ENCODE measurements at places on chromosomes 6 and 20.
A peak's percentile ranks its signal among the peaks of the same experiment; 100 is the strongest.

DNA sequence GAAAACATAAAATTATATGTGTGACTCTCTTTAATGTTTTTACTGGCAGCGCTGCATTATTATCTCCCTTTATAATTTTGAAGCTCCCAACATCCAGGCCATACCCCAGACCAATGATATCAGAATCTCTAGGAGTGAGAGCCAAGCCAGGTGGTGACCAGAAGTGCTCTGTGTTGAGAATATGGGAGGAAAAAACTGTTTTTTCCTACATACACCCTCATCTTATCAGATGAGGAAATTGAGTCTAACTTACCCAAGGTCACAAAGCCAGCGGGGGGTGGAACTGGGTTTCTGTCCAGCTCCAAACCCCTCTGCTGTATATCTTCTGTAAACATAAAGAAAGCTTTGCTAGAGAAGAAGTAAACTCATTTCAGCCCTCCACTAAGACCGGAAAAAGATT, 42.5 kb downstream of the LY86 start:
- no peak for DNase-seq

GRCh38 chr20:43799150-43799711, 72.4 kb upstream of the GTSF1L start:
- DNase-seq, result no peak

- no peak for DNase-seq
These were observed 15.6 kb upstream of the DAAM2 start for GRCh38 chr6:39776581-39776980.

DNA sequence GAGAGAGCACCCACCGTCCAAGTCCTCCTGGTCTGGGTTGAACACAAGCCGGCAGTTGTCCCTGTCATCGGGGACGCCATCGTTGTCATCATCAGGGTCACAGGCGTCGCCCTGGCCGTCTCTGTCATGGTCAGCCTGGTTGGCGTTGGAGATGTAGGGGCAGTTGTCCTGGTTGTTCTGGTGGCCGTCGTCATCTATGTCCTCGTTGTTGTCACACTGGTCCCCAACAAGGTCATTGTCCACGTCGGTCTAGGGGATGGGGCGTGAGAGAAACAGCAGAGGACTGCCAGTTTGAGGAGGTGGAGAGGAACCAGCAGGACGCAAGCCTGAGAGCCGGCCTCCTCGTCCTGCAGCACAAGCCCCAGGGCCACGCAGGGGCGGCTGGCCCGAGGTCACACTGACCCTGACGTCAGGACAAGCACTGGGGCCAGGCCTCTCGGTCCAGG, 28.5 kb downstream of the THBS2 start:
- no peak for DNase-seq

- no peak for DNase-seq
These were observed 6.6 kb upstream of the ANGPT4 start for GRCh38 chr20:922781-923180.

- no peak for DNase-seq
These were observed 18.6 kb downstream of the MOXD1 start for GRCh38 chr6:132382630-132383175.

- no peak for DNase-seq
These were observed 127.7 kb downstream of the BFSP1 start for GRCh38 chr20:17403461-17403860.

- no peak for DNase-seq
These were observed 143.2 kb upstream of the RUNX2 start for GRCh38 chr6:45184937-45185336.

DNA sequence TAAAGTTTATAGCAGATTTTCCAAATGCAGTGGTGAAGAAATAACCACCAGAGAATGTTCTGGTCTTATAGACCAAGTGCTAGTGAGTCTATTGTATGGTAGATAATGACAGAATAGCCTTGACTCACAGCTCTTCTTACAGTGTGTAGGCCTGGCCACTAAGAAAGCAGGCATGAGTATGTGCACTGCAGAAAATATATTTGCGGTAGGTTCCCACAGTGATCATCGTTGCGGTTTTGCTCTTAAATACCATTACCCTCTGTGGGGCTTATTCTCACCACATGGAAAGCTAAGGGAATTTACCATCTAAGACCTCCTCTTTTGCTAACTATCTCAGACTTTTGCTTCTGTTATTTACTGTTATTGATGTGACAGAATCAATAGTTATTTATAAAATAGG, 212.3 kb upstream of the SYNDIG1 start:
- no peak for DNase-seq

- DNase-seq, result peak; percentile 64
These were observed 27.3 kb downstream of the PKIG start for GRCh38 chr20:44609516-44610312.

GRCh38 chr6:13524801-13525508, 37.6 kb upstream of the GFOD1 start:
- no peak for DNase-seq

DNA sequence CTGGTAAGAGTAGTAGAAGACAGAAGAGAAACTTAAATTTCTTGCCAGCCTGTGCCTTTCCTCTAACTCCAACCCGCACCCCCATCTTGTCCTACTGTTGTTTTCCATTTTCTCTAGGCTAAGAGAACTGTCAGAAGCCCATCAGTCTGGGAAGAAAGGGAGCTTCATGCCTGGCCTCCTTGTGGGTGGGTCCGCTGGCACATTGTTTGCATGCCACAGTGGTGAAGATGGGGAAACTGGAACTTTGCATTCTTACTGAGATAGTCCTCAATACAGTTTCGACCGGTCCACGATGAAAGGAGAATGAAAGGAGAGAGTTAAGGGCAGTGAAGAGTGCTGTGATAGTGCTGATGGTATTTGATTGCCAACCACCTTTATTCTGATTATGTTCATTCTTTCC, 103.1 kb downstream of the TCP11 start:
- DNase-seq, result no peak

DNA sequence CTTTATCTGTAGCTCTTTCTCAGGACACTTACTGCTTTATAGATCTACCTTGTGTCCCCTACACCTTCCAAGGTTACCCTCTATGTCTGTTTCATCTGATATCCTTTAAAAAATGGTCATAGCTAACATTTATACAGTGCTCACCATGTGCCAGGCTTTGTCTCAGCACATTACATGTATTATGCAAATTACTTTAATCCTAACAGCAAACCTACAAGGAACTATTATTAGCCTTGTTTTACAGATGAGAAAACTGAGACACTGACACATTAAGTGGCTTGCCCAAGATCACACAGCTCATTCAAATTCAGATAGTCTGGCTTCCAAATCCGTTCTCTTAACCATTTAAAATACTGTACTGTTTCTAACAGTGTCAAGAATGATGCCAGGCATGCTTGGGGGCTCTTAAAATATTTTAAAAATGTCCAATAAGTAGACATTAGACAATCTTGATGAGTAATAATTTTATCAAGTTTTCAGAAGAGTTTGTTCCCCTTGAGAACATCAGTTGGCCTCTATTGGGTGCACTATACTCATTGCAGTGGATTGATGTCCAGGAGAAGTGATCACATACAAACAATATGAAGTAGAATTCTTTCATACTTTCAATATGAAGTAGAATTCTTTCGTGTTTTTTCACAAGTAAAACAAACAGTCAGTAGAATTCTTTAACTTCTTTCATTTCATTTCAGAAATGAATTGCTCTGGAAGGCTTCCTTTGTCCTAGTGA, 69.6 kb downstream of the DNAH8 start:
- no peak for DNase-seq

GRCh38 chr6:73231986-73232391, 6.7 kb upstream of the KHDC1L start:
- no peak for DNase-seq

DNA sequence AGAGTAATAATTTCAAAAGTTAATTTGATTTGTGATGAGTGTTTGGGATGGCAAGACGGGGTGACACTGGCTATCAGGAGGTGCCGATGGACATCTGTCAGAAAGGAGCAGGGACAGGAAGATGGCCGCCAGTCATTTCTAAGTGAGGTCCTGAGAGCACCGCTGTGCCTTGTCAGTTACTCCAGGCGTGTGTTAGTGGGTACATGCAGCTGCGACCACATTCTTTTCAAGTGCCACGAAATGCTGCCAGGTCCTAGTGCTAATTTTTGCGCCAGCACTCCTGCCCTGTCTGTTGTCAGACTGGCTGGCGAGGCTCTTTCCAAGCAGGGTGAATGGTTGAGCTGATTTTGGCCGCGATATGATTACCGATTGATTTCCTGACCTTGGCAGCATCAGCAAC, 64.6 kb upstream of the INSM1 start:
- DNase-seq, result no peak

GRCh38 chr6:90714319-90714718, 127.4 kb upstream of the MAP3K7 start:
- no peak for DNase-seq

GRCh38 chr20:21821358-21821757, 115.9 kb downstream of the PAX1 start:
- DNase-seq, result no peak

- DNase-seq, result no peak
These were observed 142.8 kb upstream of the AKAP12 start for GRCh38 chr6:151096691-151097606.

DNA sequence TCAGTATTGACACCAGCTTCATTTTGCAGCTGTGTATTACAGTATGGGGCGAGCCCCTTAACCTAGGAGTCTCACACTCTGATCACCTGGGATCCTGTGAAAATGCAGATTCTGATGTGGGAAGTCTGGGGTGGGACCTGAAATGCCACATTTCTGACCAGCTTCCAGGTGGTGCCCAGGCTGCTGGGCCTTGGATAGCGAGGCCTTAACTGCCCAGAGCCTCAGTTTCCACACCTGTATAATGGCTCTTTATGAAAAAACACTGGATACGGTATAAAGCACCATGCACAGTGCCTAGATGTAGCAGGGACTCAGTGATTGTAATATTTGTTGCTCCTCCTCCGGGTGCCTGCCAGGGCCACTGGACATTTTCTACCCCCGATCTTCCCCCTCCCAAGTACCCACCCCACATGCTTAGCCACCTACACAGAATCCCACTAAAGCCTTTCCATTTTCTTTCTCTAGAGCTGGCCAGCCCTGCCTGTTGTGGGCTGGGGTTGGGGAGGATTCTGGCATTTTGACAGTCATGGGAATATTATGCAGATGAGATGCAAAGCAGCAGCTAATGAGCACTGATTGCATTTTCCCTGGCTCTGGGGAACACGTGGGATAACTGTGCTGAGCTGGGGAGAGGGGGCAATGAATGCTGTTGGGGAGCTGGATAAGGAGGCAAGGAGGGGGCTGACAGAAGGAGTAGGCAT, 44.8 kb downstream of the SPDEF start:
- DNase-seq, result no peak

GRCh38 chr6:156933201-156934068, 156.3 kb downstream of the ARID1B start:
- DNase-seq, result no peak

DNA sequence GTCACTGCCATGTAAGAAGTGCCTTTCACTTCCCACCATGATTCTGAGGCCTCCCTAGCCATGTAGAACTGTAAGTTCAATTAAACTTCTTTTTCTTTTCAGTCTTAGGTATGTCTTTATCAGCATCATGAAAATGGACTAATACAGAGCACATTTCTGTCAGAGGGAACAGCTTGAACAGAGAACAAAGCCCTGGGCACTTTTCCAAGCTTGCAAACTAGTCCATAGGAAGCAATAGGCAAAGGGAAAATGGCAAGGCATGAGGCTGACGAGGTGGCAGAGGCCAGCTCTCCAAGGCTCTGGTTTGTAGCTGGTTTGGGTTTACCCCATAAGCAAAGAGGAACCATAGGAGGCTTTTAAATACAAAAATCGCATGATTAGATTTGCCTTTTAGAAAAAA, 185.1 kb upstream of the HDDC2 start:
- DNase-seq, result no peak

- no peak for DNase-seq
These were observed 2.8 kb downstream of the ADNP start for GRCh38 chr20:50928469-50928868.

DNA sequence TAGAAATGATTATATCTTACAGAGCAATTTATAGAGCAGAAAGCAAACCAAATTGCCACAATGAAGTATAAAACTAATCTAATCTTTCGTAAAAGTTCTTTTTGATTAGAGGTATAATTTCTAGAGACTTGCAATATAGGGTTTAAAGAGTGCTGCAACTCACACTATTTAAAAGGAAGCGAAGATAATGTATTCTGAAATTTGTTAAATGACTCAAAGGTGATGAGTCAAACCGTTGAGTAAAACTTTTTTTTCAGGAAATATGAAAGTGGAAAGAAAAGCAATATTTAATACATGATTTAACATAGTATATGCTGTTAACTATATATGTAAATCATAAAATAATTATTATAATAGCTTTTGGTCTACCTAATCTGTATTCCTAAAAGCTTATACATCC, 133.6 kb downstream of the SYNE1 start:
- no peak for DNase-seq

GRCh38 chr20:59084041-59084850, 41.7 kb upstream of the PRELID3B start:
- no peak for DNase-seq

DNA sequence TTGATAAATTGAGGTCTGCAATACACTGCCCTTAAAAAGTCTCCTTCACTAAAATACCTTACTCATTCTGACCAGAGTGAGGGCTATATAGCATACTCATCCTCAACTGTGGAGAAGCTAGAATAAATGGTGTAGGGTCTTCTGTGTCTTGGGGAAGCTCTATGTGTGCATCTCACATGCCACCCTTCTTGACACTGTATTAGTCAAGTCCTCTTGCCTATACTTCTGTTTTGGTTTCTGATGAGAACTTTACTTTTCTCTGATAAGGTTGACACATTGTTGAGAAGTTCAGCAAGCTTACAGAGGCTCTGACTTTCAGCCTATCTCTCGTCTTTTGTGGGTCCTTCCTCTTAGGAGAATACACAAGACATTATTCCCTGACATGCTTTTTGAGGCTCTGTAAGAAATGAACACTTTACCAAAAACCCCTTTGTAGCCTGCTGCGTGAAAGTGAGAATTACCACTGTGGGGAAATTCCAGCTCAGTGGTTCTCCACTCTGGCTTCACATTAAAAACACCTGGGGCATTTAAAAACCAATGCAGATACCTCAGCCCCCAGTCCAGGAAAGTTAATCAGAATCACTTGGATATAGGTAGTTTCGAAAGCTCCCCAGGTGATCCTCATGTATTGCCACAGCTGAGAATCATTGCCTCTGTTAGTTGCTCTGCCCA, 372.1 kb upstream of the HS3ST5 start:
- DNase-seq, result no peak

- DNase-seq, result no peak
These were observed 184.7 kb upstream of the HSF2 start for GRCh38 chr6:122214605-122215318.
